SK-N-DZ (cell line): ENCODE measurements at places on chromosomes 16 and 17.

DNA sequence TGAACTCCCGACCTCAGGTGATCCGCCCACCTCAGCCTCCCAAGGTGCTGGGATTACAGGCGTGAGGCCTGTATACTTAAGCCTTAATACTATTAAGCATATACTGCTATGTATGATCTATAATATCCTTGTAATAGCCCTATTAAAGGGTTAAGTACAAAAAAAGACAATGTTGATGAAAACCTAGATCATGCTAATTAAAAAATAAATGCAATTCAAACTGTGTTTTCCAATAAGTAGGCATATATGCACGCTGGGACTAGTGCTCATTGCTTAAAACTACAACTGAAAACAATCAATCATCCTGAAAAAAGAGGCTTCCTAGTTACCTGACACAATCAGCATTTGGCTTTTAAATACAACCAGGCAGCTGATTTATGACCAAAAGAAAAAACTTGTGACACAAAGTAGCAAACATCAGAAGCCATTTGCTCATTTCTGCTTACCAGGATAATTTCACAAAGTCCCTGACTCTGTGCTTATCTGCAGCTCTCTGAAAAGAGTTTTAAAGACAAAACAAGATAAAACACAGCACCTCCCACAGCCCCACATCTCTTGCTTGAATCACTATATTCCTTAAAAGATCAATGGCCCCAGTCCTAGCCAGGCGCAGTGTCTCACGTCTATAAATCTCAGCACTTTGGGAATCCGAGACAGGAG is 11.1 kb downstream of the ZNF385C start:
- peak; percentile 76 for DNase-seq

DNA sequence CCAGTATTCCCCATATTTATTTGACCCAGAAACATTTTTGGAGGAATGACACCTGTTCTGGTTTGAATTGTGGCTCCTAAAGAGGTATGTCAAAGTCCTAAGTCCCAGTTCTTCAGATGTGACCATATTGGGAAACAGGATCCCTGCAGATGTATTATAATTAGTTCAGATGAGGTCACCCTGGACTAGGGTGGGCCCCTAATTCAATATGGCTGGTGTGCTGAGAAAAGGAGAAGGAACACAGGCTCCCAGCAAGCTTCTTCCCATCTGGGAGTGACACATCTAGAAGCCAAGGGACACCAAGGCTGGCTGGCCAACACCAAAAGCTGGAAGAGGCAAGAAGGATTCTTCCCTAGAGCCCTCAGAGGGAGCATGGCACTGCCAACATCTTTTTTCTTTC is 3.8 kb upstream of the GCSH start:
- DNase-seq, result peak; percentile 85

DNA sequence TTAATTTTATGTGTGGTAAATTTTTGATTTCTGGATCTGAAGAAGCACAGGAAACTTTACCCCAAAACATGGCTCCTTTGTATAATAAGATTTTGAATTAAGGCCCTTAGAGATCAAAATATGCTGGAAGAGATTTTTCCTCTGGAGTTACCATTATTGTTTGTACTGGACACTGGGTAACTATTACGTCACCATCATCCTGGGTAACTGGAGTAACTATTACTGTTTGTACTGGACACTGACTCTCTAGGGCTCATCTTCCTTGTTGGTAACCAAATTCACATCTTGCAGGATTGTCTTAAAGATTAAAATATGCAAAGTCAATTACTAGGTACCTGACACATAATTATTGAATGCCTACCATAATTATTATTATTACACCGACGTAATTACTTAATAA is 593.8 kb upstream of the GOT2 start:
- no peak for DNase-seq

DNA sequence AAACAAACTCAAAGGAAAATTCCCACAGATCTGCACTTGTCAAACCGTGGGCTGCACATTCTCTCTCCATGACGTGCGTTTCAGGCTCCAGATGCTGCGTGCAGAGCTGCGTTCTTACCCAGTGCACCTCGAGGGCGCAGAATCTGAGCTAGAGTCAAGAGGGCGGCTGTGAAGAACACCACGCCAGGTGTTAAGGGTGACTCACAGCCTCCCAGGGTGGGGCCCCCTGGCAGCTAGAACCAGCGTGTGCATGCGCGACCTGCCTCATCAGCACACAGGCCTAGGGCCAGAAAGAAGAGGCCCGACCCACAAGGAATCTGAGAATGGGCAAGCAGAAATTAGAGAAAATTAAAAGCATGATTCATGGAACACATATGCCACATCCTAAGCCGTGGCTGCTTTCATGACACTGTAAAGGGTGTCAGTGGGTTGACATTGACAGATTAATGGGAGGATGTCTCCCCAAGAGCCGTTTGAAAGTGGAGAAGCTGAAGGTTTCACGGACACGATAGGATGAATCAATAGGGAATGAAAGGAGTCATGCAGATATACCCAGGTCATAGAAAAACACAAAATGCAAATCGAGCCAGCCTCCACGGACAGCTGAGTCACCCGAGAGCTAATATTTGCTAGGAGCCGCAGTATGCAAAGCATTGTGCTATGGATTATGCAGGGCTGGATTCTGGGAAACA is 29.0 kb downstream of the MARCHF10 start:
- DNase-seq, result peak; percentile 27

DNA sequence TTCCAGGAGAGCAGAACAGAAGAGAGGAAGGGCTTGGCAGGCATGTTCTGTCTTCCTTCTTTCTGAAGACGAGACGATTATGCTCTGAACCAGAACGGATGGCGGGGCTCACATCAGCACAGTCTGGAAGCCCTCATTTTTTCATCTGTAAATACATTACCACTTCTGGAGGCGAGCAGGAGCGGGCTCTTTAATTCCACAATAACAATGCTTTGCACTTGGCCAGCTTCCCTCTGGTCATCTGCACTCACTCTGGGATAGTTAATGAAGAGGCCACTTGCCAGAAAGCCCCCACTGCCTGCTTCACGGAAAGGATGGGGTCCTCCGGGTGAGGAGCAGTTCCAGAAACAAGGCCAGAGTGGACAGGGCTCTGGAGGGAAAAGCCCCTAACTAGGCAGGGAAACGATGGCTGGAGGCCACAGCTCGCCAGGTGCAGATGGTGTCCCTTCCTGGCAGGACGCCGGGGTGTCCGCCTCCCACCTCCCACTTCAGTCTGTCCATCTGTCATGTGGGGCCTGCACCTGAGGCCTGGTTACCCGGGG is 13.1 kb upstream of the BCAR1 start:
- DNase-seq, result no peak

DNA sequence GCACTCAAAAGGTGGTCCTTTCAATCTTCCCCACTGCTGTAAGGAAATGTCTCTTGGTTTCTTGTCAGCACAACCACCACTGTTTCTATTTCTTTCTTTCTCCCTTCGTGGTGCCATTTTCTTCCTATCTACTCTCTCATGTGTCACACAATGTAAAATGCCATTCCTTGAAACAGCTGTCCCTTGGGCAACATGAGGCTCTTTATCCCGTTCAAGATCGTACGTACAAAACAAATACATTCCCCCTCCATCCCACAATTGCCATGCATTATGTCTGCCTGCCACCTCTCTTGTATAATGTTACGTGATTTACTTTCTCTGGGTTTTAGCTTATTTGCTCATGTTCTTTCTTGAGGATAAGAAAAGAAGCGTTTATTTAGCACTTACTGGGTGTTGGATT is 410.6 kb downstream of the HS3ST4 start:
- no peak for DNase-seq

GRCh38 chr17:66272811-66273585 is 29.4 kb upstream of the PRKCA start:
- no peak for DNase-seq

DNA sequence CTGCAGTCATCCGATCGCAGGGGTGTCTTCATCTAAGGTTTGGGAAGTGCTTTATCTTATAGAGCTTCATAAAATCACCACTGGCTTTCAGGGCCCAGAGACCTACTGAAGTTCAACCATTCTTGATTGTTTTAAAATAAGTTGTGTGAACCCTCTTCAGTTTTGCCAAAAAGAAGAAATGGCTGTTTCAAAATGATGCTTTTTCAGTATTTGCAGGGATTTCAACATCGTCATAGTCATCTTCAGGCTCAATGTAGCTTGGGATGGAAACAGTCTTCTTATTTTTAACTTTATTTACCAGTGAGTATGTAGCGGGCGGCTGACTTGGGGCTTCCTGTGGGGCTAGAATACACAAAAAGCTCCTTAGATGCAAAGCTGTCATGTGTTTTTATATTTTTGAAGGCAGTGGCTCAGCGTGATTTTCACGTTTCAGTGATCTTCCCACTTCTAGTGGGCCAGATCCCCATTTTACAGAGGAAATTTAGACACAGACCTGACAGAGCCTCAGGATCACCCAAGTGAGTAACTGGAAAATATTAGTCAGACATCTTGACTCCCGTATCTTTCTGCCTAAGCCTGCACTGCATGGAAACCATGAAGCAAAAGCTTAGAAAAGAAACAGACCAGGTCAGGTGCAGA is 19.1 kb upstream of the ZNF594 start:
- DNase-seq, result no peak

- no peak for DNase-seq
Measured at GRCh38 chr17:43068570-43069367, 43.7 kb downstream of the RND2 start.

DNA sequence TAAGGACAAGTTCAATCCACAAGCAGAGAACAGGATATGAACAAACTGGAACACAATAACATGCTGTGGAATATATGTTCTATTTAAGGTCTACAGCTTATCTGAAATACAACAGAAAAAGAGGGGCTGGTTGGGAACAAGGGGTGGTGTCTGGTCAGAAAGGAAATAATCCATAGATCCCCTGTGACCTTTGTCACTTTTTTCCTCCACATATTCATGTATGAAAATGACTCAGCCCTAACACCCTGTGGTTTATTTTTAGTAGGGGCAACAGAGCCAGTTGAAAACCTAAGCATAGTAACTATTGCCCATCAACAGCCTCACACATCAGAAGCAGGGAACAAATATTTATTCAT is 12.3 kb upstream of the SPAG9 start:
- DNase-seq, result no peak

GRCh38 chr16:66467611-66468010 is 40.5 kb downstream of the BEAN1 start:
- DNase-seq, result no peak

GRCh38 chr16:87086156-87086555 is 231.0 kb downstream of the C16orf95 start:
- DNase-seq, result no peak

DNA sequence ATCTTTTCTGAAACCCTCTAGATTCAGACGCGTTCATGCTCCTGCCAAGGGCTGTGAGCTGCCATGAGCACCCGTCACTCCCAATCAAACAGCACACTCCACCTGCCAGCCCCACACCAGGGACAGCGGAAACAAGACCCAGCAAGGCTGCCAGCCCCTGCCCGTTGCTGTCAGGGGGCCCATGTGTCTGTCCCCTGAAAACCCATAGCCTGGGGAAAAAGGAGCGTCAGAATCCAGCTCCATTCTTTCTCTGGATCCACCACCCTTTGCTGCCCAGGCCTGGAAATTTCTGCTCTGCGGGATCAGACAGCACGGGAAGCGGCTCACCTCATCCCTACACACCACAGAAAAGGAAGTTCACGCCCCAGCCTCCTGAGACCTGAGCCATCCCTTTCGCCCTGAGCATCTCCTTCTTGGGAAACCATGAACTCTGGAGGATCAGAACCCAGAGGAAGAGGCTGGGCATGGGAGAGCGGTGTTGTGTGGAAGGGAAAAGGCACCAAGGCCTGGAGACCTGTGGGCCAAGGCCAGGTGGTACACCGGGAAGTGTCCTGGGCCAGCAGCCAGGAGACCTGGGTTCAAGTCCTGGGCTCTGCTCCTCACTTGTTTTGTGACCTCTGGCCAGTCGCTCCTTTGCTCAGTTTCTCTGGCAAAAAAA is 51.5 kb upstream of the RCVRN start:
- no peak for DNase-seq

- no peak for DNase-seq
Measured at GRCh38 chr16:5693426-5693825, 595.8 kb upstream of the EEF2KMT start.

GRCh38 chr17:66465701-66466100 is 163.3 kb downstream of the PRKCA start:
- DNase-seq, result no peak

DNA sequence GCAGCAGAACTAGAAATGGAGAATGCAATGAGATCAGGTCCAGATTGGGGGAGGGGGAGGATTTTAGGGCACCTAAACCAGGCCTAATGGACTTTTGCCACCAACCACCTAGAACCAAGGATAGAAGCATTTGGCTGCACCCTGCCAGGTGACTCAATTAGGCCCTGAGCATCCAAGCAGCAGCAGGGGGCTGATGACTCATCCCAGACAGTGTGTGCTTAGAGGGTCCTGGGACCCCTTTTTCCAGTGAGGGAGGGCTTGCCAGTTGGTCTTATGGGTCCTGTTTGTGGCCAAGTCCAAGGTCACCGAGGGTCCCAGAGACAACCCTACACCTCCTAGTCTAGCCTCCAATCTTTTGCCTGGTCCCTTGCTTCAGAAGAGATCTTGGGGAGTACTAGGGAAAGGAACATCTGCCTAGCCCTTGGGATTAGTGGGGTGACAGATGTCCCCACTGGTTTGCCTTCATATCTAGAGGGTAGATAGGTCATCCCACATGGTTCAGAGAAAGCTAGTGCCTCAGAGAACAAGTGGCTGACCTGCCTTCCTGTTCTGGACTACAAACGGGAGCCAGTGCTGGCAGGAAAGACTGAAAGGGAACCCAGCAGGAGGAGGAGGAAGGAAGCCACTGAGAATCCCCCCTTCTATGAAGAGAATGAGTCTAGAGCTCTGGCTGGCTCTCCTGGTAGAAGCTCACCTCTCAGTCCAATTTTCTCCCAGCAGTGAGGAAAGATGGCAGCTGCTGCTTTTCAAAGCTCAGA is 1.6 kb upstream of the TBKBP1 start:
- DNase-seq, result no peak

GRCh38 chr17:31256936-31257335 is 40.1 kb downstream of the OMG start:
- no peak for DNase-seq

DNA sequence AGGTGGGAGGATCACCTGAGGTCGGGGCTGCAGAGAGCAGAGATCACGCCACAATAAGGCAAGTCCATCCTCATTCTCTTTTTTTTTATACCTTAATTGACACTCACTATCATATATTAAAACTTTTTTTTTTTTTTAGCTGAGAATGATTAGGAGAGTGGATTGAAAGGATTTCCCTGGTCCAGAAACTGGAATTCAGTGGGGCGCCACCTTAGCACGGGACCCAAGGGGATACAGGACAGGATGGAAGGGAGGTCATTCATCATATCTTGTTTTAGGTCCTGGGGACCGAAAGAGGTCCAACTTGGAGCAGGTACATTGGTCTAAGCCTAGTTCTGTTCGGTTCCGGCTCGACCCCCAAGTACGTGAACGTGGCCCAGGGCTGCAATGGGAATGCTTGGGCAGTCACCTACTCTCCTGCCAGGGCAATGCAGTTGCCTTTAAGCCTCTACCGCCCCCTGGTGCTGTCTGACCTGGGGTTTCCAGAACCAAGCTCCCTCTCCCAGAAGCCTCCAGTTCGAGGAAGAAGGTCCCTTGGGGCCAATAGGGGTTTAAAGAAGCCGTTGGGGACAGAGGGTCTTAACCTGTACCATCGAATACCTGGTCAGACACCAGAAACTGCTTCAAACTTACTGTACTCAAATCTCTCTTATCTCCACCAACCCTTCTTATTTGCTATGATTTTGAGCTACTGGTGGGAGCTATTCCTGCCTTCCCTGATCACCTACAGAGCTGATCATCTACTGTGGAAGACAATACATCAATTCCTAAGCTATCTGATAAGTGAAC is 19.9 kb upstream of the GPATCH8 start:
- DNase-seq, result peak; percentile 68

- no peak for DNase-seq
Measured at GRCh38 chr16:6146874-6147425, 1049.4 kb upstream of the EEF2KMT start.
